ENCODE measurements at places on chromosomes 4 and X.

- no peak for DNase-seq
Measured at GRCh38 chrX:112380541-112381278, 298.1 kb upstream of the TRPC5 start.

- no peak for DNase-seq
Measured at GRCh38 chr4:129994715-129995114, 898.8 kb downstream of the C4orf33 start.

DNA sequence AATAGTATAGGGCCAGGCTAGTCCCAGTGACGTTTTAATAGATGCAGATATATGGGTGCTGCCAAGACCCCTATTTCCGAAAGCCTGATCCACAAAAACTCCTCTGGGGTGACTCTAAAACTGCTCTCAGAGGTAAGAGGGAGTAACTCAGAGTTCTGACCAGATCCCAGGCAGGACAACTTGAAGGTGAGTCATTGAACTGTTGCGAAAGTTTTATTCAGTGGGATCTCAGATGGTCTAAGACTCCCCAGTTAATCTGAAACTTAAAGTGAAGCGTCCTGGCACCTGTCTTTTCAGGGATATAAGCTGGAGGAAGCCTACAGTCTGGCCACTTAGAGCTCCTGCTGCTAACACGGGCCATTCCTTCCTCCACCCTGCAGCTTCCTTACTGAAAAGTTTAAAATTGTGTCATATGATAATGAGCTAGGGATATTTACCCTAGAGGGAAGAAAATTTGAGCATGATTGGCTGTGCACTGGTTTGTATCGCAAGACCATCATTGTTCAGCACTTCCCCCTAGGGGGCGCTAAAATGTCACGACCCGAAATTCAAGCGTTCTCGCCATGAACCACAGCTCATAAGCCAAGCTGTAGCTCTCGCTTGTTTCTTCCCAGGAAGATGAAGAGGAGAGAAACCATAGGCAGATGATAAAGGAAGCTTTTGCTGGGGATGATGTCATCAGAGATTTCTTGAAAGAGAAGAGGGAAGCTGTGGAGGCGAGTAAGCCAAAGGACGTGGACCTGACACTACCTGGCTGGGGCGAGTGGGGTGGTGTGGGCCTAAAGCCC is 19.5 kb downstream of the UTP14A start:
- peak; percentile 16 for DNase-seq

- no peak for DNase-seq
Measured at GRCh38 chr4:129144755-129145206, 48.8 kb downstream of the C4orf33 start.

DNA sequence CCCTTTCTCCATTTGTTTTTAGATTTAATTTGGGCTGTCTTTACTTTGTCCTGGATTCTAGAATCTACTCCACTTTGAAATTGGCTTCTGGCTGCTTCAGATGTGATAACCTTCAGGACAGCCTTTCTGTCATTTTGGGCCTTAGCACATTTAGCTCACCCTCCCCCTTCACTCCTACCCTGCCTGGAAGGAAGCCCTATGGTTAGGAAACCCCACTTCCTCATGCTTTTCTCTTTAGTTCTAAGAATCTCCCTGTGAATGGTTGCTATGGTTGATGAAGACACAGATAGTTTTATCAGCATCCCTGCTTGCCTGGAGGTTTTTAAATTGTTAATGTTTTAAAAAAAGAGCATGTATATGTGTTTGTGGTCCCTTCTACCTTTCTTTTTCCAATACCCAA is 100.7 kb upstream of the PTPN13 start:
- DNase-seq, result no peak

DNA sequence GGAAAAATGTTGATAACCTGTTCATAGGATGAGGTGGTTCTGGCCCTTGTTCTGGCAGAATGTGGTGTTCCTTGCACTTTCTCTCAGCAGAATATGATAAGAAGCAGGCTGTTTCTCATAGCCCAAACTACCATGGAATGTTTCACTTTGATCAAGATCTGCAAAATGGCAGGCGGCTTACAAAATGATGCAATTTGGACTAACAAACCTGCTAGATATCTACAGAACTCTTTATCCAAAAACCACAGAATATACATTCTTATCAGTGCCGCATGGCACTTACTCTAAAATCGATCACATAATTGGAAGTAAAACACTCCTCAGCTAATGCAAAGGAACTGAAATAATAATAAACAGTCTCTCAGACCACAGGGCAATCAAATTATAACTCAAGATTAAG is 55.9 kb upstream of the ABCB7 start:
- DNase-seq, result no peak
